Thyroid gland (tissue), 4 donors: ENCODE measurements at places on chromosomes 1 and 21.

DNA sequence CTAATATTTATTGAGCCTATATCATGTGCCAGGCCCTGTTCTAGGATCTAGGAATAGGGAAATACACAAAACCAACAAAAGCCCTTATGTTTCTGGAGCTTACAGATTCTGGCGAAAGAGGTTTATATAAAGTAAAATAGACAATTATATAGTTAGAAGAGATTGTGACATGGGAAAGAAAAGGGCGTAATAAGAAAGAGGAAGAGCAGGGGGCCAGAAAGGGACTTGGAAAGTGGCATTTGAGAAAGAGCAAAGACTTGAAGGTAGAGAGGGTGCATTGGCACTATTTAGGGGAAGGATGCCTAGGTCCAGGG, 322.5 kb upstream of the FAM78B start:
- DNase-seq = no peak
- H3K36me3 ChIP-seq = no peaks in the 10 kb centered on the region
- H3K27me3 ChIP-seq = no peaks in the 10 kb centered on the region

DNA sequence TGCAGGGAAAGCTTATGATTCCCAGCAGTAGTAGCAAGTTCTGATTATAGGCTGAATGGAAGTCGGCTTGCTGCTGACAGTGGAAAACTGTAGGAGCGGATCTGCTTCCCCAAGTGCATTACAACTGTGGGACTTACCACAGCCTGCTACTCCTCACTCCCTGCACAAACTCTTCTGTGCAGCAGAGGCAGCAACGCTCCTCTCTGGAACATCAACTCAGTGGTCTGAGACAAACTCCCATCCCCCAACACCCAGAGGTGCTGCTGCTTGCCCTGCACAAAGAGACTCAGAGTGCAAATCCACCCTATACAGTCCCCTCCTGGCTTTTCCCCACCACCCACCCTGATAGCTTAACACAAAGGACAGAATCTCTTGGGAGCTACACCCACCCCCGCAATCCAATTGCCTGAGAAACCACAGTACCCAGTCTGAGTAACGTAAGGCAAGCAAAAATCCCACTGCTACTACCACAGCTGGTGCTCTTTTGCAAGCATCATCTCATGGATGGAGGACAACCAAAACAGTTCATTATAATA, 1455.2 kb downstream of the AMY1C start:
- H3K4me1 ChIP-seq = no peaks in the 10 kb centered on the region
- H3K4me3 ChIP-seq = no peak overlapping the region
- DNase-seq = no peak
- H3K27ac ChIP-seq = no peak overlapping the region
- no peaks in the 10 kb centered on the region for H3K36me3 ChIP-seq

- H3K4me1 ChIP-seq = peaks cover 12% of the 10 kb centered on the region
- peak overlapping the region; percentile 4 for H3K27ac ChIP-seq
- H3K4me3 ChIP-seq = no peak overlapping the region
- no peaks in the 10 kb centered on the region for H3K27me3 ChIP-seq
- H3K36me3 ChIP-seq = no peaks in the 10 kb centered on the region
These were observed 45.0 kb downstream of the XCL1 start for GRCh38 chr1:168621356-168621755.

DNA sequence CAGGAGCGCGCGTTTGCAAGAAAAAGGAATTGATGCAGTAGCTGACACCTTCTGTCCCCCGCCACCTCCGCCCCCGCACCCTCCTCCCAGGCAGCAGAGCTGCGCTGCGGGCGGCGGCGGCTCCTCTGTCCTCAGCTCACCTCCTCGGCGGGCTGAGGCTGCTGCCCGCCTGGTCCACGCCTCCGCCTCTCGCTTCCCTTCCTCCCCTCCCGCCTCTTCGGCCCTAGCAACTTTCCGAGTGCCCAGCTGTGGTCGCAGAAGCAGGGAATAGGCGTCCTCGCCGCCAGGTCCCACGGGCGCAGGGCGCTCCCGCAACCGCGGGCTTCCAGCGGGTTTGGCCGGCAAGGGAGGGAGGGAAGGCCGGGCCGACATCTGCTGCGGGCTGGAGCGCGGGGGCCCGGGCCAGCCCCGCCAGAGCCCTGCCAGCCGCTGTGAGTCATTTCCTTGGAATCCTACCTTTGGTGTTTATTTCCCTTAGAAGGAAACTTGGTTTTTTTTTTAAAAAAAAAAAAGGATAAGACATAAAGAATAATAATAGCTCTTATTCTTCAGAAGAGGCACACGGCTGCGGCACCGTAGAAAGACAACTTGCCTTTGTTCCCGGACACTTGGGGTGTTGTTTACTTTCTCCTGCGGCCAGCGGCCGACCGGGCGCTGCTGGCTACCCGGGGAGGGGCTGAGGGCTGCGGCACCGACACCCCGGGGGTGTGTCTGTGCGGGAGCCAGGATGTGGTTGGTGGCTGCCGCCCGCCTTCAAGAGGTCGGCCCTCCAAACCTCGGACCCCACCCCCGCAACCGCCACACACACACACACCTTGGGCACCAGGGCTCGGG, 1.1 kb downstream of the SERTAD4 start:
- DNase-seq = peak; percentile 77
- H3K4me3 ChIP-seq = peak overlapping the region; percentile 68
- peaks cover 36% of the 10 kb centered on the region for H3K4me1 ChIP-seq
- no peaks in the 10 kb centered on the region for H3K27me3 ChIP-seq
- no peaks in the 10 kb centered on the region for H3K36me3 ChIP-seq
- H3K27ac ChIP-seq = peak overlapping the region; percentile 90

DNA sequence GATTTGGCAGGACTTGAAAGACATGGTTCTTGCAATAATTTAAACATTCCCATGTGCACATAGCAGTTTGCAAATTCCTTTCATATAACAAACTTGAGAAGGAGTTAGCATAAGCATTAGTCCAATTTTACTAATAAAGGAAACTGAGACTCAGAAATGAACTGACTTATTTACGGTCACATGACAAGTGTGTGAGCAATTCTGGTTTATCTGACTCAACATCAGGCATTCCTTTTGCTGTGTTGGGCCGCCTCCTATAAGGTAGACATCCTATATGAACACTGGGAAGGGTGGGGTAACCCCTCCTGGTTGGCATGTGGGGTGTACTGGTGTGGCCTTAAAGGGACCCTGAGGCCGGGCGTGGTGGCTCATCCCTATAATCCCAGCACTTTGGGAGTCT, 8.5 kb upstream of the CPT2 start:
- no peak overlapping the region for H3K27ac ChIP-seq
- no peak overlapping the region for H3K4me3 ChIP-seq
- H3K4me1 ChIP-seq = no peaks in the 10 kb centered on the region
- H3K27me3 ChIP-seq = no peaks in the 10 kb centered on the region

GRCh38 chr1:65103807-65104206, 44.2 kb upstream of the AK4 start:
- no peak for DNase-seq
- H3K4me1 ChIP-seq = no peaks in the 10 kb centered on the region
- no peaks in the 10 kb centered on the region for H3K27me3 ChIP-seq
- H3K27ac ChIP-seq = no peak overlapping the region
- H3K36me3 ChIP-seq = no peaks in the 10 kb centered on the region

GRCh38 chr1:14625572-14625971, 27.1 kb downstream of the KAZN start:
- H3K4me1 ChIP-seq = no peaks in the 10 kb centered on the region
- no peak for DNase-seq
- H3K4me3 ChIP-seq = no peak overlapping the region
- no peaks in the 10 kb centered on the region for H3K36me3 ChIP-seq
- H3K27ac ChIP-seq = no peak overlapping the region

- H3K4me1 ChIP-seq = peaks cover 6% of the 10 kb centered on the region
- no peak overlapping the region for H3K4me3 ChIP-seq
- no peaks in the 10 kb centered on the region for H3K27me3 ChIP-seq
- no peaks in the 10 kb centered on the region for H3K36me3 ChIP-seq
- no peak overlapping the region for H3K27ac ChIP-seq
These were observed 32.6 kb downstream of the TGFBR3 start for GRCh38 chr1:91853397-91853796.

- peak; percentile 59 for DNase-seq
- H3K36me3 ChIP-seq = no peaks in the 10 kb centered on the region
These were observed 43.3 kb downstream of the TP73 start for GRCh38 chr1:3695326-3696217.
